ENCODE measurements at places on chromosomes 7 and 10.

DNA sequence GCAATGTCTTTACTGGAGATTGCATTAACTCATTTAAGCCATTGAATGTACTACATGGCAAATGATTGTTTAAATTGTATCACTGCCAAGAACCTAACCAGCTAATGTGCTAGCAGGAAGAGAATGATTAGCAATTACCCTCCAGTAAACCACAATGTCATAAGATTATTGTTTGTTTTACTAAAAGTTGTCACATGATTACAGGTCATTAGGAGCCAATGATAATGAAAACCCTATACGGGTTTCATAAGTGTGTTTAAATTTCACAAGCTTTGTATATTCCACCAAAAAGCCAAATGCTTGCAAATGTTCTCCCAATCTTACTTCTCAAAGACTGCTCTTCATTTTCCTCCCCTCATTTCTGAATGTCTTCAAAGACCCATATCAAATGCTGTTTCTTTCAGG, 76.5 kb upstream of the PPP1R3C start:
- DNase-seq, result no peak

DNA sequence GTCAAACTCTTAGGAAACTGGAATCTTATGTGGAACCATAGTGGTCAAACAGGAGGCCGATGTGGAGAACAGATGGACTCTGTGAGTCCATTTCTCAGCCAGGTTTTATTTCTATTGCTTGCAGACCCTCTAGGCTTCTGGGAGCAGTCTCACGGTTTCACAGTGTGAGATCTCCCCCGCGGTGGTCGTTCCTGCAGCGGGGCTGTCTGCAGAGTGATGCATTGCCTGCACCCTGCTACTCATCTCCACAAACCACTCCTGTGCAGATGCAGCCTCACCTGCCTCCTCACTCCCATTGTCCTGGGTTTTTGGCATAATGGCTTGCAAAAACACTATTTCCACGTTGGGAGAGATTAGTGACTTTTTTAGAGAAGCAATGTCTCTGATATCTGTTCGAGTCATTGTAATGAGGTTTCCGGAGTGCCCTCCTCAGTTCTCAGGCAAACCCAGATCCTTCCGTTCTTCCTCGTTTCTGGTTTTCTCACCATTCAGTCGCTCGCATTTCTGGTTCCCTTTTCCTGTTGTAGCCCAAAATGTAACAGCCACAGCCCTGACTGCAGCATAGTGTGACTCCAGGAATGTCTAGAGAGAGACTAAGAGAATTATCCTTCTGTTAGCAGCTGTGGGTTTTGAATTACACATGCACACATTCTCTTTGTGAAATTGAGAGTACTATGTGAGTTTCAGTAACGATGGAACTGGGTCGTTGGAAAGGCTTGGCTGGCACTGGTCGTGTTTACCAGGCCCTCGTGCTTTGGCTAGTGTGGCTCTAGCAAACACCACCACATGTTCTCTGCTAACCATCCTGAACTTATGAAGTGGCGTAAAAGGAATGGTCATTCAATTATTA, 30.2 kb downstream of the ACADSB start:
- no peak for DNase-seq

GRCh38 chr10:102744374-102745051, 765 bp downstream of the WBP1L start:
- DNase-seq, result no peak

GRCh38 chr7:22385326-22385725, 28.4 kb upstream of the RAPGEF5 start:
- DNase-seq, result no peak

DNA sequence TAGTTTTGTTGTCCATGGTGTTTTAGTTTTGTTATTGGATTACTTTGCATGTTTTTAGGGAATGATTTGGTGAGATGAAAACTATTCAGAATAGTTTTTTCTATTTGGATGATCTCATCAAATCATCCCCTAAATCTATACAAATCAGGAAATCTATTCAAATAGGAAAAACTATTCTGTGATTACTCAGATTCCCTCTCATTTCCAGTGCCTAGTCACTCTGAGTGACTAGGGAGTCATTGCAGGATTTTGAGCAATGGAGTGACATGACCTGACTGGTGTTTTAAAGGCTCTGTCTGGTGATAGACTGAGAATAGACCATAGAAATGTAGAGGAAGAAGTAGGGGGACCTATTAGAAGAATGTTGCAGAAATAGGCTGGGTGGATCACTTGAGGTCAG, 72.4 kb downstream of the TPST1 start:
- no peak for DNase-seq

DNA sequence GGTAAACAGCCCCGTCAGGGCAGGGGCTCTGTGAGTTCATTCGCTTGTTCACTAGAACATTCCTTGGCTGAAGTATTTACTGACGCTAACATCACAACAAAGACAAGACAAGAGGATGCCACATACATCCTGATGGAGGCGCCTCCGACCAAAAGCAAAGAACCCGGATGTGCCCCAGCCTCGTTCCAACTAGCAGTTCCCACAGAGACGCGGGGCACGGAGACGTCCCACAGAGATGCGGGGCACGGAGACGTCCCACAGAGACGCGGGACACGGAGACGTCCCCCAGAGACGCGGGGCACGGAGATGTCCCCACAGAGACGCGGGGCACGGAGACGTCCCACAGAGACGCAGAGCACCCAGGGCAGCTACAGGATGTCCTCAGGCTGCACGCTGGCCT, 35.4 kb upstream of the CFAP46 start:
- no peak for DNase-seq

DNA sequence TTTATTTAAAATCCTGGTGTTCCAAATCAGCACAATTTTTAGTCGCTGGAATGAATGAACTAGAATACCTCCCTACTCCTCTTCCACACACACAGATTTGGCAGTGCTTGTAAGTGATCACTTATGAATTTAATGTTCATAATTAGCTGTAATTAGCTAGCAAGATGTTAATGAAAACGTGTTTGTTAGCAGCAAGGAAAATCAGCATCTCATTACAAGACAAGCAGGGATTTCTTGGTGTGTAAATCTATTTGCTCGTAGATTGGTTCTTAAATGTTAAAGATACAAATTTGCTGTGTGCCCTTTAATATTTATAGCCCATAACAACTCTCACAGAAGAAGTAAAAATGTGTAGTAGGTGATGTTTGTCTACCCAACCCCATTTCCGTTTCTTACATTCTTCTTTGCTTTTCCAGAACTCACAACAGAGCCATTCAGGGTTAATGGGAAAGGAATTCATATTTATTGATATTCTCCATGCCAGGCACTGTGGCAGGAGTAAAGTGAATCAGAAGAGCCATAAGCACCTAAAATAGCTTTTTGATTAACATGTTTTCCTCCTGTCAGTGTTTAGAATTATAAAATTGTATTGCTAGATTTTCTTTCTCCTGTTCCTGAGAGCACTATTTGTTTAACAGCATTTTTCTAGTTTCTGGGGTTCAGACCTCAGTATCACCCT, 49.6 kb downstream of the SEMA3C start:
- DNase-seq, result no peak

GRCh38 chr7:139567647-139568345, 44.3 kb downstream of the CLEC2L start:
- no peak for DNase-seq

- no peak for DNase-seq
These were observed 510.5 kb upstream of the PFKP start for GRCh38 chr10:2556883-2557282.

DNA sequence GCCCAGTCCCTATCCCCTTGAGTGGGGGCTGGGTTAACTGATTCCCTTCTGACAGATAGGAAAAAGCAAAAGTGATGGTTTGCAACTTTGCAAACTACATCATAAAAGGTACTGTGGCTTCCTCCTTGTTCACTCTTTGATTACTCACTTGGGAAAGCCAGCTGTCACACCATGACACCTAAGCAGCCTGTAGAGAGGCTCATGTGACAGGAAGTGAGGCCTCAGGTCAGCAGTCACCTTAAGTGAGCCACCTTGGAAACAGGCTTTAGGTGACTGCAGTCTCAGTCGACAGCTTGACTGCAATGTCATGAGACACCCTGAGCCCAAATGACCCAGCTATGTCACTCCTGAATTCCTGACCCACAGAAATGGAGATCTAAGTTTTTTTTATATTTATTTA, 4.3 kb upstream of the CHCHD2 start:
- DNase-seq, result no peak

DNA sequence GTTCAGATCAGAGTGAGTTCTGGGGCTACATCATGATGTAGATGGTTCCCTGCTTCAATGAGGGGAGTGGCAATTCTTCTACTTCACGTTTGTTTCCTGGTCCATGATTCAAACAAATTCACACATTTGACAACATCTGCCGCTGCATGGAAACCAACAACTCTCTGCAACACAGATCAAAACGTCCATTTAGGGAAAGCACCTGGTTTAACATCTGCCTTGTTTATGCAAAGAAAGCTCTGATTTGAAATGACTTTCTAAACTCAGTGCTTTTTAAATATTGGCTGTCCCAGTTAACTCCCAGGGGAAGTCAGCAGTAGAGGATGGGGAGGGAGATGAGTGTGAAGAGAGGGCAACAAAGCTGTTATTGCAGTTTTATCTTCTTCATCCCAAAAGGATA, 93.8 kb downstream of the GAD2 start:
- no peak for DNase-seq

DNA sequence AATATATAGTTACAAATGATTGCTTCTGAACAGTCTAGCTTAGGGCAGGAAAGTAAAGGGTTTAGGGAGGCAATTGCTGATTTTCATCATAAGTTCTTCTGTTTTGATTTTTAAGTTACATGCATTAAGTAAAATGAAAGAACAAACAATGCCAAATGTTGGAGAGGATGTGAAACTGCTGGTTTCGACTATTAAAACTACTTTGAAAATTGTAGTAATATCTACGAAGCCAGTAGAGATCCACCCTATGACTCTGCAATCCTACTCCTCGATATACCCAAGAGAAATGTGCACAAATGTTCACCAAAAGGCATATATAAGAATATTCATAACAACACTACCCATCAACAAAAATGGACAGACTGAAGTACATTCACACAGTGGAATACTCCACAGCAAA, 24.3 kb downstream of the PDZD8 start:
- no peak for DNase-seq

GRCh38 chr7:83739527-83739926, 90.6 kb upstream of the SEMA3E start:
- DNase-seq, result no peak

- no peak for DNase-seq
These were observed 169.7 kb upstream of the PHYHIPL start for GRCh38 chr10:59006511-59007306.

DNA sequence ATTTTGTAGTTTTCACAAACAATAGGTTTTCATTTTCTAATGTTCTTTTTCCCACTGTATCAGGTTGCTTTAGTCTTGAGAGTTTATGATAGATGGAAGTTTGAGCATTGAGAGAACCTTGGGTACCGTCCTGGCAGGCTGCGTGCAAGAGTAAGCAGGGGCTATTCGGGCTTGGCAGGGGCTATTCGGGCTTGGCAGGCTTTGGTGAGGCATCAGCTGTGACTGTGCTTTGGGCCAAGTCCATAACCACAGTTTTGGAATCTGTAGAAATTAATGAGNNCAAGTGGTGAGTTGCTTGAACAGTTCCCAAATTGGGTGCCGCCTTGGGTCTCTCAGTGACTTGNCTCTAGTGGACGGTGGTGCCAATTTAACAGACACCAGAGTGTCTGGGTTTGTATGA, 424.6 kb downstream of the PAXIP1 start:
- DNase-seq, result no peak

DNA sequence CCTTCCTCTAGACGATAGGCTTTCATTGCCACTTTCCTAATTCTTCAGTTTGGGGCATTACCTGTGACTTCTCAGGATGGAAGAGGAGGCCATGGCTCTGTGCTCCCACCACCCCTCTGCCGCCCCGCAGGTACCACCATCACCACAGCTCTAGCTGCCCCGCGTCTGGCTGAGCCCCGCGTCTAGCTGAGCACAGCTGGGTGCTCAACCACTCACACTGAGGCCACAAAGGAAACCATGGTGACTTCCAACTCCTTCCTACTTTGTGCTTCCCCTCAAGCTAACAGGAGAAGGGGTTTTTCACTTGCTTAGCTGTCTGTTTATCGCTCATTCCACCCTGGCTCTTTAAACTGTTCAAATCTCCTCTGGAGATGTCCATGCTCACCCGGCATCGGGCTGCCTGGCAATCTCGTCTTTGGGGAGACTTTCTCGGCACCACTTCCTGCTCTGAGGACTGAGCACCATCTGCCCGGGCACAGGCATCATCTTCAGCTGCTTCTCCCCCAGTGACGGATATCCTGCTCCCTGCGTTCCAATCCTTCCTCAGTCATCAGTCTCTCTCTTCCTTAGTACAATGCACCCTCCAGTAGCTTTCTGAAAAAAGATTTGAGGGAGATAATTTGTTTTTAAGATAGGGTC, 59.4 kb downstream of the MAD1L1 start:
- no peak for DNase-seq

DNA sequence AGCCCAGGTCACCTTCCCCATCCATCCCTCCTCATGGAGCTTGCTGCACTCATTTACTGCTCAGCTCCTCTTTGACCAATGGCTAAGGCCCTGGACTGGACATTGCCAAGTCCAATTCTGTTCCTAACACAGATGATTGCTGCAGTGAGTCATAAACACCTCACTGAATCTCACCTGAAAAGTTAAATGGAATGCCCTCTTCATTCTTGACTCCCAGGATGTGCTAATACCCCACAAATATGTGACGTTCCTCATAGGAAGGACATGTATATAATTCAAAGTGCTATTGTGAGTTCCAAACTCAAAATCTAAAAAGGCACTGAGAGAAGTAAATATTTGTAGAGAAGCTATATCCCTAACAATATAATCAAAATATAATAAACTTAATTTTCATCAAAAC, 73.5 kb upstream of the DLX6 start:
- DNase-seq, result no peak

- DNase-seq, result peak; percentile 71
These were observed 38.6 kb upstream of the SH2D4B start for GRCh38 chr10:80498833-80499741.

GRCh38 chr7:49894543-49894942, 121.1 kb downstream of the VWC2 start:
- DNase-seq, result no peak

GRCh38 chr7:123746931-123747488, 1.8 kb downstream of the WASL start:
- no peak for DNase-seq

DNA sequence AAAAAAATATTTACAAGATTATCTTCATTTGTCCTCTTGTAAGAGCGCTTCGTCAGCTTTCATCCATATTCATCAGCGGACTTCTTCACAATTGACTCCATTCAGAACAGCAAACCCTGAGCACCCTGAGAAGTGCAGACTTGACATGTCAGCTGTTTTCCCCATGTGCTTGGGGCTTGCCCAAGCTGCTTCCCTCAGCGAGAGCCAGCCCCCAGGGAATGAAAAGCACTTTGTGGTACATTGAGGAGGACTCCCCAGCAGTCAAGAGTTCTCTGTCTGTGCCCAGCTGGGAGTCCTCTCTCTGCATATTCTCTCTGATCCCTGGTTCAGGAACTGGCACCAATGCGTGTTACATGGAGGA, 22.7 kb downstream of the HKDC1 start:
- no peak for DNase-seq

DNA sequence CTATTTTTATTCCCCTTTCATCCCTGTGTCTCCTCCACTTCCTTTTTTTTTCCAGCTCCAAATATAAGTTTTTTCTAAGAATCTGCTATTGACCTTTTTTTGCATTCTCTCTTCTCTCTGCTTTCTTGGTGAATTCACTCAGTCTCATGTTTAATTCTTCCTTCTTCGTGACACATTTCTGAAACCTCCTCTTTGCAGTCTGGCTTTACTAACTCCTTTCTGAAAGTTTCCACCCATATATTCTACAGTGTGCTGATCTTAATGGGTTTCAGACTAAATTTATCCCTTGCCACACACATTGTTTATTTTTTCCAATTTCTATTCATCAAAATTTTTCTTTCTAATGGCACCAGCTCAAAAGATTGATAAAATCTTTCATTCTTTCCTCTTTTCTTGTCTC, 47.8 kb upstream of the CALD1 start:
- DNase-seq, result no peak

Measured in T-helper 2 cell treated with Interferon-gamma antibody and Interleukin-4, amounts not matched to agents 5 μg/mL and 100 μg/mL, for 36 hours (primary cell).